ENCODE measurements at places on chromosomes 5 and 9.

DNA sequence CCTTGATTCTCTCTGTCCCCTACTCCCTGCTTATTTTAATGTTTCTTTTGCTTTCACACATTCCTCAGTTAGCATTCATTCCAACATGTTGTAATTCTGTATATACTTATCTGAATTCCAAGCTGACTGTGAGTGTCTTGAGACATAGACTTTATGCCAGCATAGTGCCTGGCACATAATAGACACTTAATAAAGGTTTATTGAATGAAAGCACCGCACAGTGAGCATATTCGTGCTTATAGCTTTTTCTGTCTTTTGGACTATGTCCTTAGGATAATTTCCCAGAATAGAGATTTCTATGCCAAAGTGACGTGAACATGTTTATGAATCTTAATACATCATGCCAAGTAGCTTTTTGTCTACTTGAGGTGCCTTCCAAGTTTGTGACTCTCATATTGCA is 174.6 kb downstream of the CD180 start:
- no peak for DNase-seq

GRCh38 chr9:101148344-101148743 is 119.8 kb downstream of the PLPPR1 start:
- no peak for DNase-seq

GRCh38 chr9:133916159-133916541 is 76.0 kb downstream of the VAV2 start:
- no peak for DNase-seq

DNA sequence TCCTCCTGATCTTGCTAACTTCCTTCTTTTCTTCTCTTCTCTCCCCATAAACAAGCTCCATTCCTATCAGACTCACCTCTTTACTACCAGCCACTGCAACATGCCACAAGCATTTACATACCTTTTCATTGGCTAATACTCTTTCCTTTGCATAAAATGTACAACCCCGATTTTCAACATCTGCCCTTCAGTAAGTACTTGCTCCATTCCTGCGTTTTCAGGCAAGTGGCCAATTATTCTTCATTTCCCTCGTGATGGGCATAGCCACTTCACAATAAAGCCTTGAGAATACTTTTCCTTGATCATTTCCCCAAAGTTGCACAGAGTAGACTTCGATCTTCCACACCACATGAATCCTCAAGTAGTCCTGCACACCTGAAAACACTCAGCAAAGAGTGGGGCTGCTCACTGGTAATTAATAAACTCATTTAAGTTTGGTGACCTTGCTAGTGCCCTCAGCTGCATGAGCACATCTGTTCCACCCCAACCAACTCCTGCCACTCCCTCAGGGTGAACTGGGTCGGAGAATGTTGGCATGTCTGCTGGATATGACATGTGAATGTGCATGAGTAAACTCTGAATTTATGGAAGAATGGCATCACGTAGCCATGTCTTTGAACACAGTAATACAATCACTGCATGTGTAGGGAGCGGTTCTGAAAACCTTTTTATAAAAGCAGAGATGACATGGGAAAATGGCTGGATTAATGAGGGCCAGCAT is 535.8 kb downstream of the SEMA5A start:
- no peak for DNase-seq

DNA sequence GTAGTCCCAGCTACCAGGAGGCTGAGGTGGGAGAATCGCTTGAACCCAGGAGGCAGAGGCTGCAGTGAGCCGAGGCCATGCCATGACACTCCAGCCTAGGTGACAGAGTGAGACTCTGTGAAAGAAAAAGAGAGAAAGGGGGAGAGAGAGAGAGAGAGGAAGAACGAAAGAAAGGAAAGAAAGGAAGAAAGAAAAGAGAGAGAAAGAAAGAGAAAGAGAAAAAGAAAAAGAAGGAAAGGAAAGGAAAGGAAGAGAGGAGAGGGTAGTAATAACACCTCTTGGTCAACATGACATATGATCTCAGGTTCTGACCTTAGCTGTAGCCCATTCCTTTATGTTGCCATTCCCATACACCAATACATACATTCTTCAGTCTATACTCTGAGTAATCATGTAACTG is 14.1 kb downstream of the FBXW11 start:
- DNase-seq, result no peak

- no peak for DNase-seq
These were observed 599 bp downstream of the LYRM7 start for GRCh38 chr5:131171276-131171810.

GRCh38 chr5:178382754-178383164 is 150.2 kb upstream of the PHYKPL start:
- DNase-seq, result no peak

DNA sequence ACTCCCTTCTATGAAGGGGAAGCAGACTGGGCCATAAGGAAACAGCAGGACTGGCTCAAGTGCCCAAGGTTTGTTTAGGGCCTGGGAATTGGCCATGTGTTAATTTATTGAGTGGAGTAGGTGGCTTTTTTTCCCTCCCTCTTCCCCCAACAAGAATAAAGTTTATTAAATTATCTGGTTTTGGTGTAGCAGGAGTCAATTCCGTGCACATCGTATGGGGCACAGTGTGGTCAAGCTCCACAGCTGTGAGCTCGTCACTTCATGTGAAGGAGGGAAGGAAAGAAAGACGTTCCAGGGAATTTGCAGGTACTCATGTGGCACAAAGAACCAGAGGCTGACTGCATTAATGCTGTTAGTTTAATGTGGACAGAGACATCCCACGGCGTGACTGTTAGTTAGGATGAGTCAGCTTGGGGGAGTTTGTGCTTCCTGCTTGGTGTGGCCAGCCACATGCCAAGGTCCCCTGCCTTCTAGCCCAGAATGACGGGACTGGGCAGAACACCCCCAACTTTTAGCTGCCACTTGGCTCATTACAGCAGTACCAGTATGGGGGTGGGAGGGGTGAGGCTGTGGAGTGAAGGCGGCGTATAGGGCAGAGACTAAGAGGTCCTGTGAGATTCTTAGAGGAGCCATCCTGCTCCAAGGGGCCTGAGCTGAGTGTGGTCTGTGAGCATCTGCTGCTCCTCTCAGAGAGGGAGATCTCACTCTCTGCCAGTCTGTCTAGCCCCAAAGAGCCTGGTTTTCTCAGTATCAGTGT is 33.2 kb downstream of the CSF1R start:
- no peak for DNase-seq

GRCh38 chr5:140794595-140795258 is at the start of gene PCDHA2:
Gene PCDHA2 (plus strand): TSS chr5:140794852.
- DNase-seq, result no peak

DNA sequence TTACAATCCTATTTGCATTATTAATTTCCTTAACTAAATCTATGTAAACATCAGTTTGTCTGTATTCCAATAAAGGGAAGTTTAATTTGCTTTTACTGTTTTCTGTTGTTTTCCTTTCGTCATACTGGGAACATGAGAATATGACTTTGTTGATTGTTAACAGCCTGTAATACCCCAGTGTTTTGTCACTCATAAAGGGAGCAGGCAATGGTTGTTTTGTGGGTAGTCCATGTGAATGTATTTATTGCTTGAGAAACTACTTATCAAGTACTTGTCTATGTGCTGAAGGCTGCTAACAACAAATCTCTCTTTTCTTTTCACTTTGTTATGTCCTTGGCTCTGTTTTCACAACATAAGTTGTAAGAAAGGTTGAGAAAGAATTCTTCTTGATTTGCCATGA is 1070.2 kb upstream of the ACO1 start:
- no peak for DNase-seq

GRCh38 chr5:67770431-67771025 is 445.0 kb upstream of the PIK3R1 start:
- no peak for DNase-seq

DNA sequence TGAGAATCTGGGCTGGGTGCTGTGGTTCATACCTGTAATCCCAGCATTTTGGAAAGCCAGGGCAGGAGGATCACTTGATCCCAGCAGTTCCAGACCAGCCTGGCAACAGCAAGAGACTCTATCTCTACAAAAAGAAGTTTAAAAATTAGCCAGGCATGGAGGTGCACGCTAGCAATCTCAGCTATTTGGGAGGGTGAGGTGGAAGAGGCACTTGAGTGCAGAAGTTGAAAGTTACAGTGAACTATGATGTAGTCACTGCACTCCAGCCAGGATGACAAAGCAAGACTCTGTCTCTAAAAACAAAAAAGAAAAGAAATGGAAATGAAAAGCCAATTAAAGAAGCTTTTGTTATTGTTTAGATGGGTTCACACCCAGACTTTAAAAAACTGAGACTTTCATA is 131.6 kb upstream of the RASA1 start:
- no peak for DNase-seq

GRCh38 chr5:133377736-133378135 is 234.6 kb downstream of the FSTL4 start:
- no peak for DNase-seq

- no peak for DNase-seq
These were observed 33.4 kb downstream of the SECISBP2 start for GRCh38 chr9:89351584-89352300.

DNA sequence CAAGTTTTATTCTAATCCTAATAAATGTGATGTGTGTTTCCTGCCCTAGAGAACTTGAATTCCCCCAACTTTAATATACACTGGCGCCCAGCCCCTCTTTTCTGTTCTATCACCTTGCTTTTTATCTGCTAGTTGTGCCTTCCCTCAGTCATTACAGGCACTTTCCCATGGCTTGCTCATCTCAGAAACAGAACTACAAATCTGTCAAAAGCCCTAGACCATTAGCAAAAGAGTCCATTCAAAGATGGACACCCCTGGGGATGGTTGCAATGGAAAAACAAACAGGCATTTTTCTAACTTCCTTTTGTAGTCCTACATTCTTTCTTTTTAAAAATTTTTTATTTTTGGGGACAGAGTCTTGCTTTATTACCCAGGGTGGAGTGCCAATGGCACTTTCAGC is 48.2 kb downstream of the FRMD3 start:
- DNase-seq, result no peak

DNA sequence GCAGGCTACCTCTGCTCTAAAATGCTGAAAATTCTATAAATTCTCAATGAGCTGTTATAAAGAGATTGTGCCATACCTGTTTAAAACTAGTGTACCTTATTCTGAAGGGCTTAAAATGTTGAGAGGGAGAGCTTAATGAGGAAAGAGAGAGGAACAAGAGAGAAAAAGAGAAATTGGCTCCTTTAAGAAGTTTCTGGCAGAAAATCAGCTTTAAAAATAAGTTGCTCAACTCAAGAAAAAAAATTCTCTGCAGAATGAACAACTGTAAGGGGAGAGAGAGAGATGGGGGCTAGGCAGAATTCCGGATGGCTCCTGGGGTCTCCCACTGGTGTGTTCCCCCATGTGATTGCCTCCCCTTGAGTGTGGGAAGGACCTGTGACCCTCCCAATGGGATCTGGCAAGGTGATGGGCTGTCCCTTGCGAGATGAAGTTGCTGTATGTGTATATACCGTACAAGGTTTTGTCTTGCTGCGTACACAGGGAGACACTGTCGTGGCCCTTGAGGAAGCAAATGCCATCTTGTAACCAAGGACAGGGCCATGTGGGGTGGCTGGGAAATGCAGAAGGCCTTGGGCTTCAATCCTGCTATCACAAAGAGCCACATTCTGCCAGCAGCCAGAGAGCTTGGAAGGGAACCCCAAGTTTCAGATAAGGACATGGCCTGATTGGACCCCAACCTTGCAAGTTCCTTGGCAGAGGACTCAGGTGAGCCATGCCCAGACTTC is 64.3 kb upstream of the S1PR3 start:
- no peak for DNase-seq

- no peak for DNase-seq
These were observed 185.8 kb downstream of the DEPDC1B start for GRCh38 chr5:60514152-60514551.

- no peak for DNase-seq
These were observed 180.6 kb downstream of the PDE4D start for GRCh38 chr5:59712836-59713497.

DNA sequence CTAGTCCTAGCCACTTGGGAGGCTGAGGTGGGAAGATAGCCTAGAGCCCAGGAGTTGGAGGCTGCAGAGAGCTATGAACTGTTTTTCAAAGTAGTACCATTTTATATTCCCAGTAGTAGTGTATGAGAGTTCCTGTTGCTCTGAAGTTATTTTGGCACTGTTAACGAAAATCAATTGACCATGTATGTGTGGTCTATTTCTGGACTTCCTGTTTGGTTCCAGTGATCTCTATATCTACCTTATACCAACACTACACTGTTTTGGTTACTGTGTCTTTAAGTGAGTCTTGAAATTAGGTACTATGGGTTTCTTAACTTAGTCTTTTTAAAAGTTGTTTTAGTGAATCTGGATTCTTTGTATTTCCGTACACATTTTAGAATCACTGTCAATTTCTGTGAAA is 13.6 kb downstream of the SLF1 start:
- no peak for DNase-seq

DNA sequence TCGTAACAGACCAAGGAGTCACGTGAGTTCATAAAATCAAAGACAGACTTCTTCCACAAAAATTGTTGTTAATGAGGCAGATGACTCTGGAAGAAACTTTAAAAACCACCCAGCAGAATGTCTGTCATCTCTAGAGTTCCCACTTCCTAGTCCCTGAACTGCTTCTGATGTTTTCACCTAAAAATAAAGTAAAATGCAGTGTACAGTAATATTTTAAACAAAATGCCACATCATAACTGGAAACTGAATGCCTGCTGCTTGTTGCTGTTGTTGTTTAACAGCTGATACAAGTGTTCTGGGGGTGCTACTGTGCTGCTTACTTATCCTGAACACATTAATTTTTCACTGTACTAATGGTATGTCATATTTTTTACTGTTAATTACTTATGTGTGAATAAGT is 577.2 kb downstream of the MTRR start:
- DNase-seq, result no peak

GRCh38 chr9:85290019-85290418 is 451.7 kb downstream of the AGTPBP1 start:
- DNase-seq, result no peak

DNA sequence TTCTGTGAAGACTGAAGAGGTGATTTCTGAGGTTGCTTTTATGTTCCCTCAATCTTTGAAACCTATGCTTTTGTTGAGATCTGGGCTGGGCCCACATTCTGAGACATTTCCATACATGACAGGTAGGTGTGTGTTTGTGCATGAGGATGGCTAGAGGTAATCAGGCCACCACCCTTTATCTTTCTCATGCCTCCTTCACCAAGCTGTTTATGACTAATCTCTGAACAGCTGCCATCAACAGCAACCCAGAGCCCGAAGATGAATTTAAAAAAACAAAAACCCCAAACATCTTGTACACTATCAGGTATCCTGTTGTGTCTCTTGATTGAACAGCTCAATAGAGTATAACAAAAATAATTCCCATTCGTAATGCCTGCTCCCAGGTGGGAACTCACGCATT is 12.6 kb upstream of the C5orf46 start:
- no peak for DNase-seq

DNA sequence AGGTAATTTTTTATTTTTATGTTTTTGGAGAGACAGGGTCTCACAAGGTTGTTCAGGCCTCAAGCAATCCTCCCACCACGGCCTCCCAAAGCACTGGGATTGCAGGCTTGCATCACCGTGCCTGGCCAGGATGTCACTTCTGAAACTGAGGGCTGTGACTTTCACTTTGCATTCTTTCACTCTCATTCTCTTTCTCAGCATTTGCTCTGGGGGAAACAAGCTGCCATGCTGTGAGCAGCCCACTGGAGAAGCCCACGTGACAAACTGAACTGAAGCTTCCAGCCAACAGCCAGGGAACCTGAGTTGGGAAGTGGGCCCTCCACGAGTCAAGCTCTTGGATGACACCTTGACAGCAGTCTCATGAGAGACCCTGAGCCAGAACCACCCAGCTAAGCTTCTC is 109.4 kb downstream of the C5orf15 start:
- DNase-seq, result no peak

- DNase-seq, result no peak
These were observed 42.2 kb upstream of the LCP2 start for GRCh38 chr5:170339780-170340167.
